ENCODE measurements at places on chromosomes 12 and 14.

DNA sequence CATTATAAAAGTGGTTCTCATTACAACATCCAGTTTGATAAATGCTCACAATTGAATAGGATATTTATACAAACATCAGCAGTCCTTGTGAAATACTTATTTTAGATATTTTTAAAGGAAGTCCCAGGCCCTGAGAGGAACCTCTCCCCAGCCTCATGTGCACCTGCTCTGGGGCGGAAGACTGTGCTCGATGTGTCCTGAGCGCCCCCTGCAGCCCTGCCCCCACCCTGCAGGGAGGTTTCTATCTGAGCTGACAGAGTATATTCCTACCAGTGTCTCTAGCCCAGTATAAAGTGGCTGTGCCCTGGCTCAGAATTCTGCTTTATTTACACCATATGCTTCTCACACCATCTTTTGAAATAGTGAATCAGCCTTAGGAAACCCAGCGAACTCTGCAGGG lies 1349.1 kb downstream of the TMEM121 start:
- no peak for DNase-seq

- DNase-seq: no peak
These were observed 19.8 kb downstream of the ZFYVE21 start for GRCh38 chr14:103735439-103735814.

- no peak for DNase-seq
These were observed 38.0 kb upstream of the BCL7A start for GRCh38 chr12:121983536-121984210.

DNA sequence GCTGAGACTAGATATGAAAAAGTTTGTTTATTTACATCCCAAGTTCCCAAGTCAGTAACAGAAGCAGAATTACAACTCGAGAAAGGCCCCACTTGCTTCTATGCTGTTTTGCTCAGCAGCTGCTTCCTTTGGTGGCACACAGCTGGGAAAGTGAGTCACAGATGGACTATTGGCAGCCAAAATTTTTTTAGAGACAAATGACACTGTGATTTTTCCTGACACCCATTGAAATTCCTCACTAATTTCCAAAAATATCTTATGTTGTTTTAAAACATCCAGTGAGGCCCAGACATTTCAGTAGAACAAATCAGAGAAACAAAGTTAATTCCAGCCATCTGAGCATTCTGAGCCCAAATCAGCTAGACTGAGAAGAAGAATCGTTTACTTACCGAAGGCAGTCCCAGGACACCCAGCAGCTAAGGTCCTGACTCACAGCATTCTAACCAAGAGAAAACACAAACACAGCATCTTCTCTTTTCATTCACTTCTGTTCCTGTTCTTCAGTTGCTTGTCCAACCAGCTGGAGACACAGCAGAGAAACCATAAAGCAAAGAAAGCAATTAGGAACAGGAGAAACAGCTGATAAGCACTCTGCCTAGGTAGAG lies 188.3 kb downstream of the DAD1 start:
- DNase-seq: peak; percentile 31

GRCh38 chr14:99041820-99042174 lies 230.2 kb downstream of the BCL11B start:
- no peak for DNase-seq

All from astrocyte (in vitro differentiated cells and primary cell).